ENCODE measurements at places on chromosomes 13 and 19. TPM values are rescaled to one million over a fixed set of nuclear protein-coding genes. Genes with fewer than 3 reads are reported as not detected.

The KCNC3 gene
- not detected for total RNA-seq

The DZIP1 gene
- 25.6 TPM for total RNA-seq

The FPR3 gene
- total RNA-seq = not detected

The AZU1 gene
- total RNA-seq = not detected

The DHDH gene
- 0.11 TPM for total RNA-seq

The DPRX gene
- not detected for total RNA-seq

The TMEM86B gene
- total RNA-seq = 0.95 TPM

The TRPM4 gene
- 17.2 TPM for total RNA-seq

The HCN2 gene
- 0.08 TPM for total RNA-seq

The HIPK4 gene
- not detected for total RNA-seq

The GPR42 gene
- not detected for total RNA-seq

The LPAR2 gene
- 37.4 TPM for total RNA-seq

The ADAMTS10 gene
- not detected for total RNA-seq

The SLC46A3 gene
- total RNA-seq = 4.6 TPM

The PCDH8 gene
- not detected for total RNA-seq

The C19orf38 gene
- total RNA-seq = 0.39 TPM

All from hair follicular keratinocyte (primary cell).